ENCODE measurements at places on chromosomes 6 and 20.

DNA sequence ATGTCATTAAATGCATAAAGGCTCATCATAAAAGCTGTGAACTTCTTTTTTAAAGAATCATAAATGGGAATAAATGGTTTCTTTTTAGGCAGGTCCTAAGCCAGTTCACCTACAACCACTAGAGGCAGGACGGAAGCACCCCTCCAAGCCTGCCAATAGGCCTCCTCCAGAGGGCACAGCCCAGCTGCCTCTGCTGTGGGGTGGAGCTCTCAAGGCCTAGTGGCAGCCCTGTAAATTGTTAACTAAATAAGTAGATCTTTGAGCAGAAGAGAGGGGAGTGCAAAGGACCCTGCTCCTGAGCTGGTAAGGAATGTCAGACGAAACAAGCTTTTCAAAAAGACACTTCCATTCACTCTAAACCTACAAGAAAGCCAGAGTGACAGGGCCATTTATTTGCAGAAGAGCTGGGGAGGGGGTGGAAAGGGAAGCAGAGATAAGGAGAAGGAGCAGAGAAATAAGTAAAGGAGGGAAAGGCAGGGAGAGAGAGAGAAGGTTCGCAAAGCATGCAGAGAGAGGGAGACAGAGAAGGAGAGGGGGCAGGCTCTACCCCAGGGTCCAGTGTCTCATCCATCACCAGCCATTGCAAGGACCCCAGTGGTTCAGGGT, 18.0 kb upstream of the MAFB start:
- no peak for DNase-seq

DNA sequence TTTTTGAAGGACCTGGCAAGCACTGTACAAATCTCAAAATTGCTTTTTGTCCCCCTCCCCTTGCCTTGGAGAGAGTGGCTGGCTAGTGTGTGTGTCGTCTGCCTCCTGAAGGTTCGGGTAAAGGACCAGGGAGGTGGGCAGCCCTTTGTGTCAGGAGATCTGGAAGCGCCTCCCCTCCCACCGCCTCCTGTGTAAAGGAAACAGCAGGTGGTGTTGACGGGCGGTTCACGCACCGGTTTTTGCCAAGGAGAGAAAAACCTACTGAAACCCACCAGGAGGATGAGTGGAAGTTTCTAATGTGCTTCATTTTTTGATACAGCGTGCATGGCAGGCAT, 1.2 kb downstream of the ENTPD6 start:
- DNase-seq = no peak

DNA sequence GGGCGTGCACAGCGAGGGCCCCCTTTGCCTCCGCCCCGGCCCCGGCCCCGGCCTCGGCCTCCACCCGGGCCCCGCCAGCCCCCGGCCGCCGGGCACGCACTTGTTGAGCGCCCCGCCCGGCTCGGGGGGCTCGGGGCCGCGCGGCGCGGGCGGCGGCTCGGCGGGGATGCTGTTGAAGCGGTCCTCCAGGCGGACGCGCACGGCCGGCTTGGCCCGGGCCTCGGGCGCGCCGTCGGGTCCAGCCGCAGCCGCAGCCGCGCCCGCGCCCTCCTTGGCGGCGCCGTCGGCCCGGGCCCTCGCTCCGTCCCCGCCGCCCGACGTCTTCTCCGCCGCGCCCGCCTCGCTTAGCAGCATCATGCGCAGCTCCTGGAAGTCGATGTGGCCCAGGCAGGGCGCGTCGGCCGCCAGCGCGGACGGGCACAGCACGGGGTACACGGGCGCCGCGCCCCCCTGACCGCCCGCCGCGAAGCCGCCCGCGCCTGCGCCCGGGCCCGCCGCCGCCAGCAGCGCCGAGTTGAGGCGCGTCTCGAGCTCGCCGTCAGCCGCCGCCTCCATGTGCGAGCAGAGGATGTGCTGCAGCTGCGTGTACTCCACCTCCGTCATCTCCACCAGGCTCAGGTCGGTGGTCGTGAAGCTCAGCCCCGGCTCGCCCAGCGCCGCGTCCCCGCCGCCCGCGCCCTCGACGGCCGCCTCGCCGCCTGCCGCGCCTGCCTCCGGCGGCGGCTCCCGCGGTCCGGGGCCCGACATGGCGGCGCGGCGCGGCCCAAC, 514 bp downstream of the TCFL5 start:
- DNase-seq = no peak

DNA sequence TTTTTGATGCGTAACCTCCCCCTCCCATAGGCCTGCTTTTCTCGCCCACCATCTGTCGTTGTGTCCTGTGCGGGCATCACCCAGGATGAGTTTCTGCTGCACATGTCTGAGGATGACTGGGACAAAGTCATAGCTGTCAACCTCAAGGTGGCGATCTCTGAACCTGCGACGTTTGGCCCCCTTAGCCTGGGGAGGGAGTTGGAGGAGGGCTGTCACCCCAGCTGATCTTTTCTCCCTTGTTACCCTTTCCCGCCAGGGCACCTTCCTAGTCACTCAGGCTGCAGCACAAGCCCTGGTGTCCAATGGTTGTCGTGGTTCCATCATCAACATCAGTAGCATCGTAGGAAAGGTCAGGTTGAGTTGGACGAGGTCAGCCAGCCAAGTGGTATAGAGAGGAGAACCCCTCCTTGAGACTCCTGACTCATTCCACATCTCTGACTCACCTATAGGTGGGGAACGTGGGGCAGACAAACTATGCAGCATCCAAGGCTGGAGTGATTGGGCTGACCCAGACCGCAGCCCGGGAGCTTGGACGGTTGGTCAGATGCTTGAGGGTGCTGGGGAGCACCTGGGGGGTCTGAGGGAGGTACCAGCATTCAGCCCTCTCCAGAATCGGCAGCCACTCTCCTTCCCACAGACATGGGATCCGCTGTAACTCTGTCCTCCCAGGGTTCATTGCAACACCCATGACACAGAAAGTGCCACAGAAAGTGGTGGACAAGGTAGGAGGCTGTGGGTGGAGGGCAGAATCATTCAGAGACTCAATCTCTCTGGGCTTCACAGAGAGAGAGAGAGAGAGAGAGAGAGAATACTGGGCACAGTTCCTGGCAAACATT, 954 bp downstream of the HSD17B8 start:
- no peak for DNase-seq

- DNase-seq = no peak
These were observed 11.1 kb upstream of the NTSR1 start for GRCh38 chr20:62697468-62697912.

- no peak for DNase-seq
These were observed 9.1 kb downstream of the FBXO9 start for GRCh38 chr6:53074347-53074746.

- DNase-seq = no peak
These were observed 42.8 kb downstream of the MDGA1 start for GRCh38 chr6:37654727-37655500.

DNA sequence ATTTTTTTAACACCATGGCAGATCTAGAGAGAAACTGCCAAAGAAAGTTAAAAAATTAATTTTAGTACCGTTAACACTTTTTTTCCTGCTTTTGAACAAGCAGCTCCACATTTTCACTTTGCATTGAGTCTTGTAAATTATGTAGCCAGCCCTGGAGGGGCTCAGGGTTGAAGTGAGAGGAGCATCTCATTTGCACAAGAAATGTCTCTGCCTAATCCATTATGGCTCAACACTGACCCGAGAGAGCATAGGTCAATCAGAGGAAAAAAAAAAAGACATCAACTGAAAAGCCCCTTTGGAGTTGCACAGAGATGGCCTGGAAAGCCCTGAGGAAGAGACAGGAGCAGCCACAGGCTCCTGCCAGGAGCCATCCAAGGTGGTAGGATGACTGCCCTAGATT, 4.3 kb upstream of the SLPI start:
- DNase-seq = no peak

GRCh38 chr6:154039231-154039842, at the start of gene OPRM1:
OPRM1 (plus strand) TSS chr6:154039240; CDS start chr6:154039545, 305 bp downstream.
- peak; percentile 8 for DNase-seq

DNA sequence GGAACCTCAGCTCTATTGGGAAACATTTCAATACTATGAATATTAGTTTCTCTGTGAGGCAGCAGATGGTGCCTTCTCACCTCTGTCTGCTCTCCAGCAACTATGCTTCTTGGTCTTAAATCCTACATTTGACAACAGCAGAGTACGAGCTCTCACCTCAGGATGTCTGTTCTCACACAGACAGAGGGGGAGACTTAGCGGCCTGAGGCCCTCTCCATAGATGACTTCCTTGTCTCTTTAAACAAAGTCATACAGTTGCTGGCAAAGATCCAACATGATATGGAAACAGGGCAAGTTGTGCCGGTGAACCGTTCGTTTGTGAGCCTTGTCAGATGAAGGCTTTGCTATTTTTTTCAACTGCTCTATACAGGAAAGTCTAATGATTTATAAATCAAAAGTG, 43.7 kb upstream of the GABRR1 start:
- no peak for DNase-seq

DNA sequence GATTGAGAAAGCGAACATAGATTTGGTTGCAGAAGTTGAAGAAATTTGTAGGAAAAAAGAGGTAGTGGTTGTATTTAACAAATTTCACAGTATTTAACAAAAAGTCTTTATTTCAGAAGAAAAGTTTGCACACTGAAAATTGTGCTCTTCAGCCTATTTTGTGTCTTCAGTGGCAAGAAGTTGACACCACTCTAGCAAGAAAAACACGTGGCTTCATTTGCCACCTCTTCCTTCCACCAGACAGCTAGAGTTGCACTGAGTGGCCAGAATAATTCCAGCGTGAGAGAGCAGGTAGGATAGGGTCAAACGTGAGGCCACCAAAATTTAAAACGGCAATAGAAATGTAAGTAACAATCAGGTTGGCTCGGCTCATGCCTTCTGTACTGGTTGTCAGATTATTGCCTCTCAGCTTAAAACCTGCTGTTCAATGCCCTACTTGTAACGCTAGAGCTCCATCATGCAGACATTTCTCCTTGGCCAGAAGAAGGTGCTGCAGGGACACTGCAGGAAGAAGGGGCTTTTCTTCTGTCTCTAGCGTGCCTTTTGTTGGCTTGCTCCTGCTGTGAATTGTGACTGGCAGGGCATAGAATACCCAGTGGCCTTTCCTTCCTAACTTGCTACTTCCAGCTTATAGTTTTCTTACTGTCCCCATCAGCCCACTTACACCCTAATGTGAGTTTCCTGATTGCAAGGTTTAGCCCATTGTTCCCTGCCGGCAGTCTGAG, 12.1 kb downstream of the TRAPPC3L start:
- DNase-seq = no peak

DNA sequence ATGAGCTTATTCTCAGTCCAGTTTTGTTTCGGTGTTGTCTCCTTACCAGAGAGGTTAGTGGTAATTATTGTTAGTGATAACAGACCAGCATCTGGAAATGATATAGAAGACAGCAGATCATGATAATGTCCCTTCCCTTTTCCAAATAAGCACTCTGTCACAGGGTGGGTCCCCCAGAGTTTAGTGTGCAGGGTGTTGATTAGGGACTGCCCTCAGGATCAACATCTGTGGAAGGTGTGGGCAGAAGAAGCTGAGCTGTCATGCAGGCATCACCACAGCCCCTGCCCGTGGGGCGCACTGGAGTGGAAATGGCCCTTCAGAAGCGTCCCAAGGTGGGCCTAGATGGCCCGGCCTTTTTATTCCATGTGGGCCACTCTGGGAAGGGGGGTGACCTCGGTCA, 67.6 kb upstream of the DTNBP1 start:
- no peak for DNase-seq

- no peak for DNase-seq
These were observed 8.8 kb downstream of the DDR1 start for GRCh38 chr6:30893001-30893591.

DNA sequence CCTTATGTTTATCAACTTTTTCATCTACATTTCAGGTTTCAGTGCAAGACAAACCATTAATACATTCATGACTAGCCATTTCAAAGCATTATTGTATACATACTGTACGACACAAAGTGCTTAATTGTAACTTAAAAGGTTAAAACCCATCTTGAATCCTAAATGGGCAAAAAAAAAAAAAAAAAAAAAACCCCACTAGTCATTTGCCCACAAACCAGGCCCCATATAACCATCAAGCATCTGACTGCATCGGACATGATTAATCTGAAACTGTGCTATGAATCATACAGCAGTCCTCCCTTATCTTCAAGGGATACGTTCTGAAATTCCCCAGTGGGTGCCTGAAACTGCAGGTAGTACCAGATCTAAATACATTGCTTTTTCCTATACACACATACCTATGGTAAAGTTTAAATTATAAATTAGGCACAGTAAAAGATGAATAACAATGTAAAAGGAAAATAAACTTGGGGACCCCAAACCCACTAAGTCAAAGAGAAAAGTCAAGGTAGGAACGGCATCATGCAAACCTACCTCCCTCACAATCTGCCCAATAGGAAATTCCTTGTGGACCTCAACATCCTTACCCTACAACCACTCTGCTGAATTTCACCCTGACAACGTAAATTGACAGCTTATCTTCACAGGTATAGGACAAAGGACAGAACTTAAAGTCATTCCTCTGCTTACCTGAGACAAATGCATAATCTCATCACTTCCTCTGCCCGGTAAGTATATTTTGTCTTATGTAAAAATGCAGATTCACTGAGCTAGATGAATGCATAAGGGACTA, 14.3 kb downstream of the B4GALT5 start:
- no peak for DNase-seq

GRCh38 chr6:140202964-140203515, 828.6 kb upstream of the CITED2 start:
- DNase-seq = no peak
